ENCODE measurements at places on chromosomes 5 and 9. TPM values are rescaled to one million over a fixed set of nuclear protein-coding genes. Genes with fewer than 3 reads are reported as not detected.

Gene PRLR
- under 0.01 TPM for total RNA-seq

Gene CARTPT
- not detected for total RNA-seq

Gene SHOC1
- not detected for total RNA-seq

Gene CD14
- 10.7 TPM for total RNA-seq

Gene FRMD3
- 0.76 TPM for total RNA-seq

Gene SLC45A2
- under 0.01 TPM for total RNA-seq

Gene TIMD4
- not detected for total RNA-seq

Gene ZFP2
- total RNA-seq = 0.39 TPM

Gene IL7R
- 0.25 TPM for total RNA-seq

Gene MED7
- 5.9 TPM for total RNA-seq

Gene PCDHB15
- 0.26 TPM for total RNA-seq

Gene ELOVL7
- total RNA-seq = 0.51 TPM

Gene ZNF883
- total RNA-seq = 0.38 TPM

Measured in dermis microvascular lymphatic vessel endothelial cell (primary cell).